ENCODE measurements at places on chromosomes 4 and X.

GRCh38 chr4:130192787-130193186 is 1096.8 kb downstream of the C4orf33 start:
- DNase-seq: no peak

DNA sequence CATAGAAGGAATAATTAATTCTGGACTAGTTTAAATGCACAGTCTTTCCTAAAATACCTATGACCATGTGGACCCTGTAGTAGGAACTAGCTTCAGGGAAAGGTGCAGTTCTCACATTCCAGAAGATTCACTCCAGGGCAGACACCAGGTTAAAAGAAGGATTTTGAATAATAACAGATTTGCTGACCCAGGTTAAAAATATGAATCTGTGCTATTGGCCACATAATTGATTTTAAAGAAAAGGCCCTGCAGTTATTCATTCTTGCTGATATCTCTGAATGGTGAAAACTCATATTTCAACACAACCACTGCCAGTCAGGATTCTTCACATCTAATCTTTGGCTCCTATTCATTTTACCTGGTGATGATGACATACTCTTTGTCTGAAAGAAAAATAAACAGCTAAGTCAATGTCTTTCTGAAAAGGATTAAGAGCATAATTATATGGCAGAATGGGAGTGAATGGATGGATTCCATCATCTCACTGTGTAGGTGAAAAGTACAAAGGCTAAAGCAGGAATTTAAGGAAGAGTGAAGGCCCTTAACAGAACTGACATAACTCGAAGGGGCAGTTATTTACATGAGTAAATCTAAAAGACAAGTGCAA is 432.8 kb downstream of the PDGFC start:
- no peak for DNase-seq

DNA sequence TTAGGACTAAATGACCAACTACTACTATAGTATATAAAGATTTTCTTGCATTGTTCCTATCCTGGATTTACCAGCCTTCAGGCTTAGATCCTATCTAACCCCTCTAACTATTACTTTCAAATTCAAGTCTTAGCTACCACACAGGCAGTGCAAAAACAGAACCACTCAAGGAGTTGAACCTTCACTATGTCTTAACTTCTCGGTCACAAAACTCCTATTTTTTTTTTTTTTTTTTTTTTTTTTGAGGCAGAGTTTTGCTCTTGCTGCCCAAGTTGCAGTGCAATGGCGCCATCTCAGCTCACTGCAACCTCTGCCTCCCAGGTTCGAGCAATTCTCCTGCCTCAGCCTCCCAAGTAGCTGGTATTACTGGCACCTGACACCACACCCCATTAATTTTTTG is 6.3 kb upstream of the FAM200B start:
- DNase-seq: no peak

GRCh38 chr4:153549405-153549804 is 83.2 kb downstream of the TMEM131L start:
- no peak for DNase-seq

DNA sequence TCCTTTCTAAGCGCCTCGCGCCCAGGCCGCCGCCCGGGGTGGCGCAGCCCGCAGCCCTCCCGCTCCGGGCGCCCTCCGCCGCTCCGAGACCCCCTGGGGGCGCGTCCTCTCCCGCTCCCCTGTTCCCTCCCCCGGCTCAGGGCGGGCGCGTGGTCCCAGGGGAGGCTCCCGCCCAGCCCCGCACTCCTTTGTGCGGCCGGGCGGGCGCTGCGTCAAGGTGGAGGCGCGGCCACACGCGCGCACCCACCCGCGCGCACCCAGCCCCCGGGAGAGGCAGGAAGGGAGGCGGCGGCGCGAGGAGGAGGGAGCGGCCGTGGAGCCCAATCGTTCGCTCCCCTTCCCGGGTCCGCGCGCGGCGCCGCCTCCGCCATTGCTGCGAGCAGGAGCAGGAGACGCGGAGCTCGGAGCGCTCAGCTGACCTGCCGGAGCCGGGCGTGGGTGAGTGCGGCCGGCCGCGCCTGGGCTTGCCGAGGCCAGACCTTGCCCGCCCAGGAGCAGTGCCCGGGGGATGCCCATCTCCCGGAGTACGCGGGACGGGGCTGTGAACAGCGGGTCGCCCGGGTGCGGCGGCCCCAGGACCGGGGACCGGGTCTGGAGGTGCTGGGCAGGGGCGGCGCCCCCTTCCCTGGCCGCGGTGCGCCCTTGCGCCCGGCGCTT is at the start of gene NSG1:
Gene NSG1, plus strand, starts transcription at position 367 of the 657 bp plus-strand sequence. CDS start 528 bp downstream, outside the sequence.
- no peak for DNase-seq

DNA sequence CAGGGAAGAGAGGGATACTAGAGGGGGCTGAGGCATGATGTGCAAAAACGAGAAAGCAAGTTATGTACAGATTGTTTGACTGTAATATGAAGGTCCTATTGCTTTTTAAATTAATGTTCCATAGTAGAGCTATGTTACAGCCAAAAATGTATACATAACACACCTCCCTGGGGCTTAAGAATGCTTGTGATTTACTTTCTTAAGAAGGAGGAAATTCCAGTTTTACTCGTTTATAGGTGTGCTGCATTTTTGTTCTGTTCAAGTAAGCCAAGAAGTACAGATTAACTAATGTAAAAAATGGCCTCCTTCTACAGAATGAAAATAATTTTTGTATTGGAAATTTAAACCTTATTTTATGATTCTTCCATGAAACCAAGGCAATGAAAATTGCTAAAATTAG is 614.4 kb upstream of the NR3C2 start:
- DNase-seq: no peak

- no peak for DNase-seq
Observed at GRCh38 chr4:153464068-153464467, 2.1 kb upstream of the TMEM131L start.

DNA sequence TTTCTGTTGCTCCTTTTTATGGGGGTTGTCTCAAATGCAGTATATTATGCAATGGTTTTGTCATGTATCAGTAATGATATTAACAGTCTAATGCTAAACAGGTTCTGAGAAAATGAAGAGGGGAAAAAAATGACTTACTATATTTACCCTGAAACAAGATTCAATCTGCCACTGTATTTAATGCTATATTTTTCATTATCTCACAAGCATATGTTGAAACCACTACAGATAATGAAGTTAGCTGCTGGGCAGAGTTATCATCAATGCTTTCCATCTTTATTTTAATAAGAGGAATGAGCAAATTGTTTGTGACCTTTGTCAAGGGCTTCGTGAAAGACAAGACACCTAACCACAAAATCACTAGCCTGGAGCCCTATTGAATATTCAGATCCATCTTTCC is 32.6 kb upstream of the NAA11 start:
- DNase-seq: no peak
